Upper lobe of left lung (tissue), 6 donors: ENCODE measurements at places on chromosomes 2 and 18. TPM values are rescaled to one million over a fixed set of nuclear protein-coding genes. Genes with fewer than 3 reads are reported as not detected.

Gene SYT4
- total RNA-seq, result 0.15 TPM

DNA sequence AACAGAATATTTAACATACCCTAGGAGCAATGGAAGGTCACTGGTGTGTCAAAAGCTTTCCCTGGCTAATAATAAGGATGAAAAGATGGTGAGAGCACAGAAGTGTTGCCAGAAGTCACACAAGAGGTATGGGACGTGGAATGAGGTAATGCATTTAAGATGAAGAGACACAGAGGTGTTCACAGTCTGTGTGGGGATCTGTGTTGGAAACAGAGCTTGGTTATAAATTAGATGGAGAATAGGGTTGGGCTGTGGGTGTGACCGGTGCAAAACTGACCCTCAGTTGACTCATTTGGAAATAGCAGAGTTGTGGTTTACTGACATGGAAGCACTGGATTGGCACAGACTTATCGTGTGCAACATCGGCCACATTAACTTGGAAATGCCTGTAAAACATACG is 372.5 kb downstream of the SATB2 start:
- DNase-seq, result no peak

Gene KIAA2012
- 7.3 TPM for total RNA-seq

- no peak for DNase-seq
These were observed 7.3 kb upstream of the TPO start for GRCh38 chr2:1405967-1406366.

DNA sequence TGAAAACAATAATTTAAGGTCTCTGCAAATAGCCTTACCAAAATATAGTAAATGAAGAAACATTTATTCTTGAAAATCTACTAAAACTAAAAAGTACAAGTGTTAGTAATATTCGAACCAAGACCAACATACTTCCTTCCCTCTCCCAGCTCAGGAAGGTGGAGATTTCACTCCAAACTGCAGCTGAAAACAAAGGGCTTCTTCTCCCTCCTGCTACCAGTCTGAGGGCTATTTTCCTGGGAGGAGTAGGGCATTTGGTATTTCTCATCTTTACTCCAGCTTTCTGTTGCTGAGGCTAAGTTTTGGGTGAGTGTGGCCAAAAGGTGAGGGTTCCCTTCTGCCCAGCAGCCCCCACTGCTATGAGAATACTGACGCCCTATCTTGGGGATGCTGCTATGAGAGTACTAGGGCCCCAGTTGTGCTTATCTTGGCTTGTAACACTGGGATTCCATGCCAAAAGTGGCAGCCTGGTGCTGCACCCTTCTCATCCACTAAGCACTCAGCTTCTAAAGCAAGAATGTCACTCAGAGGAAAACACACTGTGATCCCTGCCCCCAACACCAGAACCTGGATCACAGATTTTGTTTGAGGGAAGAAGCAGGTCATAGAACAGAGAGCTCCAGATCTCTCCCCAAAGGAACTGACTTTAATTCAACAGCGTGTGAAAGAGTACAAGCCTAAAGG is 130.7 kb upstream of the KLF7 start:
- no peak for DNase-seq

DNA sequence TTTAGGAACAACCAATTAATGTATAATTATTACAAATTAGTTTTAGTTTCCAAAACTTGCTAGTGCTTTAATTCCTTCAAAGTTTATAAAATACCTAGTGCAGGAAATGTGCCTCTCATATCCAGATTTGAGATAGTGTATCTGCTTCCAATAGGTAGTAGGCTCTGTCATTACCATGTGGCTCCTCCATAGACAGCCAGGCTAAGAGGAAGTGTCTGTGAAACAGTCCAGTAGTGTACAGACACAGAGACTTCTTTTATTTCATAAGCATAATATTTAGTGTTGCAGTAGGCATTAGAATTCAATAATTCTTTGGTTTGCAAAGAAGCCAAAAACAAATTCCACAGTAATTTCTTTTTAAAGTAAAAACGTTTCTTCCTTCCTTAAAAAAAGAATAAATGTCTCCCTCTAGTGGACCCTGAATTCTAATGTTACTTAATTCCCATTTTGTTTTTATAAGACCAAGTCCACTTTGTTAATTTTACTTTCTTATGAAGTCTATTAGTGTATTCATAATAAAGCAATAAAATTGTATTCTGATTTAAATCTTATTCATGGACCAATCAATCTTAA is 101.2 kb downstream of the NEB start:
- DNase-seq, result no peak

GRCh38 chr2:25558262-25558661 is 115.1 kb downstream of the DTNB start:
- DNase-seq, result no peak

Gene STK25
- total RNA-seq, result 97.3 TPM

Gene OXER1
- total RNA-seq, result 2.6 TPM

Gene CYP26B1
- not detected for total RNA-seq

GRCh38 chr18:31798399-31798798 is 37.7 kb upstream of the SLC25A52 start:
- no peak for DNase-seq

DNA sequence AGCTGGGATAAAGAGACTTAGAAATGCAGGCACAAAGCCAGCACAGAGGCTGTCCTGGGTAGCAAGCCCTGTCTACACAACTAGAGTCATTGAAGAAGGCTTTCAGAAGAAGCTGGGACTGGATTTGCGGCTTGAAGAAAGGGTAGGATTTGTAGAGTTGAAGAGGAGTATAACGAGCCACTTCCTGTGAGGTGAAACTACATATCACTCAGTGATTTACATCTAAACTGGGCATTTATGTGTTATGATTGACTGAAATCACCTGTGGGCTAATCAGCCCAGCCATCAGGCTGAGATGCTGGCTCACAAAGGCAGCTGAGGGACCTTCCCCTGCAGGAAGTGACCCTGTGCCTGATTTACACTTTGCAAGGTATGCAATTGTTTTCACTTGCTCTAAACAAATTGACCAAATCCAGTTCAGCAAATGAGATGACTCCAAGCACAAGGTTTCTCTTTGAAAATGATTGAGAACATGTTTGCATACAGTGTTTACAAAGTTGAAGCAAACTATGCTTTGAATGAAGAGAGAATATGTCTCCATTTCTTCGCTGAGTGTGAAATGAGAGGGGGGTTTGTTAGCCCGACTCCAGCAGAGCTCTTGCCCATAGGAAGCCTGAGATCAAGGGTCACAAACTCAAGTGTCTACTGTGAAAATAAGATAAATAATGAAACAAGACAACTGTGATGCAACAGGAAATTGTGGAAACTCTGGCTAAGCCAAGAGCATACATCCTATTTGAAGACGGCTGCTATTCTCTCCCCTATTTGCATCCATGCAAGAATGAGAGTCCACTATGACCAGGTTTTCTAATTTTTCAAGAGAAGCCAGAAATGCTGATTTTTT is 69.3 kb upstream of the HK2 start:
- DNase-seq, result no peak

Gene COPS8
- 41.2 TPM for total RNA-seq

- no peak for DNase-seq
These were observed 28.8 kb upstream of the SLC3A1 start for GRCh38 chr2:44246436-44246835.

- DNase-seq, result no peak
These were observed 5.0 kb downstream of the NT5DC4 start for GRCh38 chr2:112725545-112726457.

Gene ATOH8
- total RNA-seq, result 121 TPM

Gene FSHR
- not detected for total RNA-seq

GRCh38 chr2:69641887-69642708 is 1.4 kb downstream of the AAK1 start:
- no peak for DNase-seq

GRCh38 chr2:67616749-67617148 is 219.6 kb downstream of the ETAA1 start:
- DNase-seq, result no peak

DNA sequence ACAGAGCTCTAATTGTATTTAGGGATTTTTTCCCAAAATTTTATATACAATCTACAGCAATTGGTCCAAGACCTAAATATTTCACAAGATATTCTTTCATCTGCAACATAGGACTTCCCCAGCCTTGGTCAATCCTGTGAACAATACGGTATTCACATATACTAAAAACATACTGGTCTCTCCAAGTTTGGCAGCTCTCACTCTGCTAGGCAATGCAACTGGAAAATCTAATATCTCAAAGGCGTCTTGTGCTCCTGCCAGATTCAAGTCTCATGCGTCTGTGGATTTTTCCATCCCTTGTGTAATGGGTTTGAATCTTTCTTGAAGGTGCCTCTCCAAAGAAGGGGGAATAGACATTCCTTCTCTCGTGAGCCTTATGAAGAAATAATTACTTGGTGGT is 27.4 kb upstream of the MBOAT2 start:
- no peak for DNase-seq

GRCh38 chr2:242034996-242035814 is 165.7 kb downstream of the RTP5 start:
- peak; percentile 66 for DNase-seq

Gene OSBPL6
- 4.6 TPM for total RNA-seq

Gene OSR1
- 5.2 TPM for total RNA-seq

DNA sequence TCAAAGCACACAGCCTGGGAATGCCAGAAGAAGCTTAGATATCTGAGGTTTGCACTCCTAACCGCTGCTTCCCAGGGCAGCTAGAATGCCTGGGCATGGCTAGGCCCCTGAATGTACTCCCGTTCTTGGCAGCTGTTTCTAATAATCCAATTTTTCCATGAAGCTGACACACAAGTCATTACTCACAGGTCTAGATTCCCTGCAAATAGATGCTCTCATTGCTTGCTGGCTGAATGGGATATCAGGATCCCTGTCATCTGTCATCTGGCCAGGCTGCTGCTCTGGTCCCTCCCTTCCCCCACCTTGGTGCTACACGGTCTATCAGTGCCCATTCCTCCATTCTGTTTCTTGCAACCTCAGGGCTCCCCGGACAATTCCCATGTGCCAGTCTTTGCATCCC is 40.7 kb upstream of the TEX51 start:
- DNase-seq, result no peak

DNA sequence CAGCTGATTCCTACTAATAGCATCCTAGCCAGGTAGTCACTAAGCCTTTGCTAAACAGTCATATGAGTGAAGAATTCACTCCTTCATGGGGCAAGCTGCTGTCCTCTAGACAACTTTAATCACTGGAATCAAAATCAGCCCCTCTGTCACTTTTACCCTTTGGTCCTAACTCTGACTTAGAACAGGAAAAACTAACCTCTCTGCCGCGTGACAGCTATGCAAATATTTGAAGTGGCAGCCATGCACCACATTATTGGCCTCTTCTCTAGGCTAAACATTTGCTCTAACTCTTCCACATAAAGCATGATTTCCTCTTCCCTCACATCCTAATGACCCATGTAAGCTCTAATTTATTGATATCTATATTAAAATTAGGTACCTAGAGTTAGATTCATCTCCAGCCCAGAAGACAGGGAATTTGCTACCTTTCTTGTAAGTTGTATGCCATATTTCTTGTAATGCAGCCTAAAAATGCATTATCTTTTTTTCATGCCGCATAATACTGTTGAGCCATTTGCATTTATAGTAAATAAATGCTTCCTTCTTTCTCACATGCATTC is 12.8 kb upstream of the ONECUT2 start:
- DNase-seq, result no peak

Gene GAL3ST2
- not detected for total RNA-seq

DNA sequence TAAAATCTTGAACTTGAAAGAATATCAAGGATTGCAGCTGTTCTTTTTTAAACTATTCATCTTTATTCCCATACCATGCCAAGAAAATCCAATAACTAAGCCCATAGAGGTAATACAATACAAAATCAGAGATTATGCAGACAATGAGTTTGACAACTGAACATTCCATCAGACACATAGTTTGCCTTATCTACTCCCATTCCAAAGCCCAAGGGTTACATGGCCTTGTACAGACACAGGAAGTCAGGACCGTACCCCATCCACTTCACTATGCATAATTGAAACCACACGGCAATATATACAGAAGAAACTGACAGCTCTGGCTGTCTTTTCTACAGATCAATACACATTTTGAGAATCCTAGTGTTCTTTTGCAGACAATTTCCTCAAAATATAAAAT is 181.3 kb downstream of the TMX3 start:
- DNase-seq, result no peak

GRCh38 chr2:150459281-150459680 is 28.2 kb downstream of the RND3 start:
- DNase-seq, result no peak

- DNase-seq, result no peak
These were observed 91.0 kb downstream of the STPG4 start for GRCh38 chr2:47064106-47064505.

Gene DSG4
- total RNA-seq, result not detected

DNA sequence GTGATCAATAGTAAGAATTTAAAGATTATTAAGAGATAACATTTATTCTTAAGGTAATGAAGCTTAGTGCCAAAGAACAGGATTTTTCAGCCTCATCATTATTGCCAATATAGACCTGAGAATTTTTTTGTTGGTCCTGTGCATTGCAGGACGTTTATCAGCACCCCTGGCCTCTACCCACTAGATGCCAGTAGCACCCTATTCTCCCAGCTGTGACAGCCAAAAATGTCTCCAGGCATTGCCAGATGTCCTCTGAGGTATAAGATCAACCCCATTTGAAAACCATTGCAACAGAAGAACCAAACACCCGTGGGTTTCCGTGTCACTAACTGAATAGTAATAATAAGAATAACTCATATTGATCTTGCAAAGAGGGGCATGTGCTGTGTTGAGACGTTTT is 700.0 kb upstream of the SOX11 start:
- DNase-seq, result no peak

- no peak for DNase-seq
These were observed 48.7 kb downstream of the INPP5D start for GRCh38 chr2:233108611-233109490.

GRCh38 chr18:6401687-6402086 is 13.0 kb downstream of the L3MBTL4 start:
- no peak for DNase-seq

Gene NAT8
- total RNA-seq, result not detected

DNA sequence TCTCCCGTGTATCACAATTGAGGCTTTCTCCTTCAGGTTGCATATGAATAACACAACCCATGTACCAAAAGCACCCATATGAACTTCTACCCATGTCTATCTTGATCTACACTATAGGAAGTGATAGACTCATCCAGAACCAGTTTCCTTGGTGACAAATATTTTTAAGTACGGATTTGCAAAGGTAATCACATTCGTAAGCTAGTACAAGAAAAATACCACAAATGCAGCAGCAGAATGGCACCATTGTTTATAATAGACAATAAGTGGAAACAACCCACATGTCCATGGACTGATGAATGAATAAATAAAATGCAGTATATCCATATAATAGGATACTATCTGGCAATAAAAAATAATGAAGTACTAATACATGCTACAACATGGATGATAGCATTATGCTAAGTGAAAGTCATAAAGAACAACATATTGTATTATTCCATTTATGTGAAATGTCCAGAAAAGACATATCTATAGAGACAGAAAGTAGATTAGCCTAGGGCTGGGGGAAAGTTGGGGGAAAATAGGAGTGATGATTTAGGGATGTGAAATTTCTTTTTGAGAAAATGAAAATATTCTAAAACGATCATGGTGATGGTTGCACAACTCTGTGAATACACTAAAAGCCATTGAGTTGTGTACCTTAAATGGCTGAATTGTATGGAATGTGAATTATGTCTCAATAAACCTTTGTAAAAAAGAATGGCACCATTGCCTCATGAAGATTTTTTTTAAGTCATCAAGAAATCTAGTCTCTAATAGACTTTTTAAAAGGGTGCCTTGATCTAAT is 3.4 kb upstream of the CCDC88A start:
- DNase-seq, result no peak

- no peak for DNase-seq
These were observed 177.0 kb downstream of the TGIF1 start for GRCh38 chr18:3626929-3627458.
